ENCODE measurements at places on chromosomes 12 and 14. TPM values are rescaled to one million over a fixed set of nuclear protein-coding genes. Genes with fewer than 3 reads are reported as not detected.

Gene TSPAN9
- total RNA-seq: 62.9 TPM

Gene CACNA1C
- 6.1 TPM for total RNA-seq

DNA sequence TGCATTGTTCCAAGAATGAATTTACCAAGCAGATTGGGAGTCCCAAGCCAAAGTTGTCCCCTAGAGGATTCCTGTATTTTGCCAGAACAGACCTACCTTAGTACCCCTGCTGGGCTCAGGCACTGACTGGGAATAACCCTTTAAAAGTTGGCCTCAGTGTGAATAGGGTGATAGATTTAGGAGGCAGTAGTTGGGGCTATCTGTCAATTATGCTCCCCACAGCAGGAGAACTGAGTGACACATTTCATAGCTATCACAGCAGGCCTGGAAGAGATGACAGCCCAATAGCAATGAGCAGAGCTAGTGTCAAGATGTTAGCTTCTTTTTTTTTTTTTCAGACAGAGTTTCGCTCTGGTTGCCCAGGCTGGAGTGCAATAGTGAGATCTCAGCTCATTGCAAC lies 14.3 kb upstream of the LRP6 start:
- H3K4me3 ChIP-seq: no peak overlapping the region
- no peaks in the 10 kb centered on the region for H3K4me1 ChIP-seq
- DNase-seq: no peak
- H3K36me3 ChIP-seq: no peaks in the 10 kb centered on the region
- no peak overlapping the region for H3K27ac ChIP-seq
- H3K27me3 ChIP-seq: no peaks in the 10 kb centered on the region

DNA sequence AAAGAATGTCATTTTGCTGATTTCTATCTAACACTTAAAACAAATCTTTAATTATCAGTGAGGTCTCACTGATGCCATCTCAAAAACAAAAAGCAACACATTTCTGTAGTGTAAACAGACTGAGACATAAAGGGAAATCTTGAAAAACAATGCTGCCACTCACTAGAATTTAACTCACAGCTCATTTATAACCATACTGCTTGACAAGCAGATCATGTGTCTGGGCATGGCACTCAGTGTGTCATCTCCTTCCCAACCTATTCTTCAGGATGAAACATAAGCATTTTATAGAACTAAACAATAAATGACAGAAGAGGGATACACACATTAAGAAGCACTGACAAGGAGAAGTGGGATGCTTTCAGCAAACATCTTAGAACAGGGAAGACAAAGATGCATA lies 22.4 kb downstream of the ATF7 start:
- no peaks in the 10 kb centered on the region for H3K36me3 ChIP-seq
- peaks cover 17% of the 10 kb centered on the region for H3K4me1 ChIP-seq
- DNase-seq: no peak
- H3K27me3 ChIP-seq: no peaks in the 10 kb centered on the region

DNA sequence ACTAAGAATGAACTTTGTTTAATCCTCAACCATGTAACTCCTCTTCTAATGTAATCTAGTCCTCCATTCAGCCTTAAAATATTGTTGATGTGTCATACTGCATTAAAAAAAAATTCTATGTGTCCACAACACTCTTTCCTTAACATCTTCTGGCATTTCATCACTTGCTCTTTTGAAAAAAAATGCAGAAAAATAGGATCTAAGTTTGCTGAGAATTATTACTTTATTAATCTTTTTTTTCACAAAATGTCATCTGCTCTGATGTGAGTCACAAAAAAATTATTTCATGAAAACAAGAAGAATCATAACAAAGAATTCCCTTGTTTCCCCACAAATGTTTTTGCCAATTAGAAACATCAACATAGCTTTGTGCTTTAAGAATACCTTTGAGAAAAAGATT lies 410.1 kb upstream of the MGAT4C start:
- no peak for DNase-seq
- no peak overlapping the region for H3K4me3 ChIP-seq
- H3K27ac ChIP-seq: no peak overlapping the region
- no peaks in the 10 kb centered on the region for H3K36me3 ChIP-seq
- no peaks in the 10 kb centered on the region for H3K27me3 ChIP-seq
- H3K4me1 ChIP-seq: no peaks in the 10 kb centered on the region

Gene DEPDC4
- total RNA-seq: 1.1 TPM
